ENCODE measurements at places on chromosomes 7 and 10.

- DNase-seq = no peak
These were observed 105.4 kb upstream of the KIF5B start for GRCh38 chr10:32161586-32161985.

- DNase-seq = no peak
These were observed 87.5 kb upstream of the AOAH start for GRCh38 chr7:36811807-36812206.

DNA sequence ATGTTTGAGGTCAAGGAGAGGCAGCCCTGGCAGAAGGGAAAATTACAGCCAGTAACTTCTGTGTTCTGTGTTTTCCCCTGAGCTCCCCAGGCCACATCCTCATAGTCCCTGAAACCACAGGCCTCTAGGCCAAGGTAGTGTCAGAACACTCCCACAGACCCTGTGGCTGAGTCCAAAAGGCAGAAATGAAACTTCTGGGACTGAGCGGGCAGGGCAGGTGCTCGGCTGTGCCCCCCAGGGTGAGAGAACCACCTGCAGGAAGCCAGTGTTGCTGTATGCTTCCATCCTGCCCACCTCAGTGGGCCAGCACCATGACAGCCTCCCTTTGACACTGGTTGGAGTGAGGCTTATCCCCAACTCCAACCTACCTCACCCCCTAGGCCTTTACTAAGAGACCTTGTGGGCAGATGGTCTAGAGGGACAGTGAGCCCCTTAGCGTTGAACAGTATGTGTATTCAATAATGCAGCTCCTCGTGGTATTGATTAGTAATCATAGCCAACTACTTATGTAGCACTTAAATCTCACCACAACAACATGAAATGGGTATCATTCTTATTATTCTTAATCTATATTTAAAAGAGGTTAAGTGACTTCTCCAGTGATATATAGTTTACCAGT lies 30.3 kb downstream of the PIK3CG start:
- no peak for DNase-seq

- DNase-seq = no peak
These were observed 4.4 kb downstream of the EVX1 start for GRCh38 chr7:27247000-27247399.

- no peak for DNase-seq
These were observed 201.9 kb upstream of the FRMD4A start for GRCh38 chr10:14532473-14533251.

GRCh38 chr10:75662715-75663114 lies 231.3 kb downstream of the LRMDA start:
- no peak for DNase-seq

Measured in retinal pigment epithelial cell (primary cell).